Activated CD4-positive, alpha-beta T cell treated with anti-CD3 and anti-CD28 coated beads for 24 hours (primary cell): ENCODE measurements at places on chromosomes 1 and 21.

- no peak for DNase-seq
Observed at GRCh38 chr1:235851939-235852338, 14.8 kb downstream of the LYST start.

- DNase-seq: no peak
Observed at GRCh38 chr1:30727824-30728223, 4.4 kb upstream of the MATN1 start.

DNA sequence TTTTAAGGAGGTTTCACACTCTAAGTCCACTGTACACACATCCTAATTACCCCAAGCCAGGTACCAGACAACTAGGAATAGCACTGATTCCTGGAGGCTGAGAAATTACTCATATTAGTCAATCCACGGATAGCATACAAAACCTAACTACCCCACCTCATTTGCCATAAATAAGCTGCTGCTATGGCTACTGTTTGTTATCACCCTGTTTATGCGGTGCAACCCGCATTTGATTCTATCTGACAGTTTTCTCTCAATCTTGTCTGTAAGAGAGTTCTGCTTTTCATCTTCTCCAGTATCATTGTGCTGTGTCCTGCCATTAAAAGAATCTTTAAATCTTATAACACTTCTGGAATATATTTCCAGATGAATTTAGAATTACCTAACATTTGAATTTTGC is 1496.5 kb downstream of the PLA2G4A start:
- no peak for DNase-seq

GRCh38 chr1:7426780-7427604 is 344.1 kb upstream of the VAMP3 start:
- no peak for DNase-seq

GRCh38 chr1:184350573-184350972 is 36.3 kb upstream of the C1orf21 start:
- no peak for DNase-seq

GRCh38 chr1:206006946-206007345 is 3.8 kb upstream of the RAB7B start:
- DNase-seq: no peak

DNA sequence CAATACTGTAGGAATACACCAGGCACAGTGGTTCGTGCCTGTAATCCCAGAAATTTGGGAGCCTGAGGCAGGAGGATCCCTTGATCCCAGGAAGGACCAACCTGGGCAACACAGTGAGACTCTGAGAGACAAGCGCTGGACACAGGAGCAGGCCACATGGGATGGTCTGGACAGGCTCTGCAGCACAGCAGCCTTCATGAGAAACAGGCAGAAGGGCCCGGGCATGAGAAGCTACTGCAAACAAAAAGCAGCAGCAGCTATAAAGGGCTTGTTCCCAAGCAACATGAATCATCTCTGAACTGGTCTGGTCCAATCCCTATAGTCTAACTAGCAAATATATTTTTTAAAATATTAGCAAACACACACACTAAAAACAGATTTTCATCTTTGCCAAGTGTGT is 35.5 kb upstream of the SLAMF9 start:
- no peak for DNase-seq

- no peak for DNase-seq
Observed at GRCh38 chr1:94643819-94644218, 102.3 kb upstream of the F3 start.

- no peak for DNase-seq
Observed at GRCh38 chr1:204997591-204998355, 45.2 kb upstream of the CNTN2 start.

DNA sequence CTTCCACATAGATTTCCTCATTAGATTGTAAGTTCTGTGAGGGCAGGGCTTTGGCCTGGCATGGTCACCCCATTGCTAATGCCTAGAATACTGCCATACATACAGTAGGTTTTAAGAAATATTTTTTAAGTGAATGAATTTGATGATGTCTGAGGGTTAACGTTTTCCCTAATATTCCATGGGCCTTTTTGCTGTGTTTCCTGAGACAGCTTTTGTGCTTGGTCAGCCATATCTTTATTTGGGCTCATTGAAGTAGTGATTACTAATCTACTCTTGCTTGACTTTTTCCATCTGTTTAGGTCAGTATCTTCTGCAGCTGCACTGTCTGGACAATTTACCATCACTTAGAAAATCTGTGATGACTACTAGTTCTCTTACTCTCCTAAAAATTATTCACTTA is 3.5 kb downstream of the CDC42 start:
- no peak for DNase-seq

- DNase-seq: no peak
Observed at GRCh38 chr1:183670169-183670568, 17.1 kb upstream of the APOBEC4 start.

- DNase-seq: no peak
Observed at GRCh38 chr1:201513498-201514243, 6.7 kb upstream of the CSRP1 start.

DNA sequence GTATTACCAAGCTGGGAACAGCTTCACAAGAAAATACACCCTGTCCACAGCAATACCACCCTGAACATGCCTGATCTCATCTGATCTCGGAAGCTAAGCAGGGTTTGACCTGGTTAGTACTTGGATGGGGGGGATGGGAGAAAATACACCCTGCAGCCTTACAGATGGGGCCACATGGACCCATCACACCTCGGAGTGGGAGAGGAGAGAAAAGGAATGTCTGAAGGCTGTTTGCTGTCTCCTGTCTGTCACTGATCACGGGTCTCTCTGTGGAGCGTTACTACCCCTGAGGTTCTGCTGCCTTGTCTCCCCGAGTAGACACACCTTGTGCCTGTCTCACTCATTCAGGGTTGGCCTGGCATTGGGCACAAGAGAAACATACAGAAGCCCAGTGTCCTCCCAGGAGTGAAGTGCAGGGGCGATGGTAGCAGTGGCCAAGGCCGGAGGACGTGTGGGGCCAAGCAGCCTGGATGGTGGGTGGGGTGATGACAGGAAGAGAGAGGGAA is 48.0 kb downstream of the TEX35 start:
- no peak for DNase-seq

- DNase-seq: no peak
Observed at GRCh38 chr21:35336534-35336933, 287.4 kb upstream of the RUNX1 start.

GRCh38 chr1:182658055-182658454 is 26.3 kb downstream of the RGS8 start:
- no peak for DNase-seq

DNA sequence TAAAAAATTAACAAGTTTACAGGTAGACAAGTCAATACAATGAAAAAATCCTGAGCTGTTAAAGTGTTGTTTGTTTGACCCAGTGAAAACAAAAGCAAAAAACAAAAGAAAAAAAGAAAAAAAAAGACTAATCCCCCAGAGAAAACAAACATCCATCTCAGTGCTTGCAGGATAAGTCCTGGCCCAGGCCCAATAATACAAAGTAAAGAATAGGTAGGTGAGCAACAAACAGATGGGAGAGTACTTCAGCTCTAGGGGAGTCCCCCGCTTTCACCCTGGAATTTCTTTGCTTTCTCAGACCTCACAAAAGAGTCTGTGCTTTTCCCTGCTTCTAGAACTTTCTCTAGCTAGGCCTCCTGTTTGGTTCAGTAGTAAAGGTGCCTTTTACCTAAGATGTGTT is 70.3 kb downstream of the ABCA4 start:
- no peak for DNase-seq

- DNase-seq: no peak
Observed at GRCh38 chr1:111618081-111618480, 1.5 kb upstream of the RAP1A start.

DNA sequence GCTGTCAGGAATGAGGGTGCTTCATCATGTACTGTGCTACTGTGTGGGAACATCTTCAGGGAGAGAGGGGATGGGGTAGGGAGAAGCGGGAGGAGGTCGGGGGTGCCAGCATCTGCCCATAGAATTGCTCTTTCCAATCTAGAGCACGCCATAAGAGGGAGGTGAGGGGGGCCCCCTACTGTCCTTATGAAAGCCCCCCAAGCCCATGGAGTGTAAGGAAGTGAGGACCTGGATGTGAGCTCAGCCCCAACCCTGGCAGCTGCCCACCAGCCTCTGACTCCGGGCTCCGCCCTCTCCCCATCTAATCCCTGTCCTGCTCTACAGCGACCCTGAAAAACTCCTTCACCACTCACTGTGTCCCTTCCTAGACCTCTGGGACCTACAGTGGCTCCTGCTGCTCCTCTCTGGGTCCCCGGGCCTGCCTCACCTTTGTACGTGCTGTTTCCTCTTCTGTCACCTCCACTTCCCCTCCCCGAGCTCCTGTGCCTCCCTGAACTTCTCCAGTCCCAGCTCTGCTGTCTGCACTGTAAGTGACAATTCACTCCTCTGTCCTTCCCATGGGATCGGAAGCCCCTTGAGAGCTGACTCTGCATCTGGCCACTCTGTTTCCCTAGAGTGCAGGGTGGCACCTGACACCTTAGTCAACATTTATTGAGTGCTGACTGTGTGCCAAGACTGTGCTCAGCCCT is 269.4 kb downstream of the PTPRU start:
- no peak for DNase-seq

- DNase-seq: no peak
Observed at GRCh38 chr21:25283720-25284119, 323.6 kb downstream of the MRPL39 start.

DNA sequence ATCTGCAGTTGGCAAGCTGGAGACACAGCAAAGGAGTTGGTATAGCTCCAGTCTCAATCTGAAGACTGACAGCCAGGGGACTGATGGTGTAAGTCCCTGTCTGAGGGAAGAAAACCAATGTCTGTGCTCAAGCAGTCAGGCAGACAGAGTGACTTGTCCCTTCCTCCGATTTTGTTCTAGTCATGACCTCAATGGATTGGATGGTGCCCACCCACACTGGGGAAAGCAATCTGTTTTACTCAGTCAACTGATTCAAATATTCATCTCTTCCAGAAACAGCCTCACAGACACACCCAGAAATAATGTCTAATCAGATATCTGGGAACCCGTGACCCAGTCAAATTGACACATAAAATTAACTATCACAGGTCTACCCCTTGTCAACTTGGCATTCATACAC is 11.9 kb upstream of the MRPL39 start:
- no peak for DNase-seq

DNA sequence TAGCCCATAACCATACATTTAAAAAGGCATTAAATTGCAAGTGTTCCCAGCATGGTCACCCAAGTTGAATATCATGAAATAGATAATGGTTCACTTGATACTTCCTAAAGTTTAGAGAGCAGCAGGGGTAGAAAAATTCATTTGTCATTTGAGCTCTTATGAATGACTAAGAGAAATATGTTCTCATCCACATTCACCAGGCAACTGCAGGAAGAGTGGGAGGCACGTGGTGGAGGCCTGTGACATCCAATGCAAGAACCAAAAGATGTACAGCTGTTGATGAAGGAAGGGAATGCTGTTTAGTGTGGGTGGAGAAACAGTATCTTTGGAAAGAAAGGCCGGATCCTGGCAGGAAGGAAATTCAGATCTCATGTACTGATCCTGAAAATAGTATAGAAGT is 473.1 kb downstream of the ADGRL2 start:
- DNase-seq: no peak

DNA sequence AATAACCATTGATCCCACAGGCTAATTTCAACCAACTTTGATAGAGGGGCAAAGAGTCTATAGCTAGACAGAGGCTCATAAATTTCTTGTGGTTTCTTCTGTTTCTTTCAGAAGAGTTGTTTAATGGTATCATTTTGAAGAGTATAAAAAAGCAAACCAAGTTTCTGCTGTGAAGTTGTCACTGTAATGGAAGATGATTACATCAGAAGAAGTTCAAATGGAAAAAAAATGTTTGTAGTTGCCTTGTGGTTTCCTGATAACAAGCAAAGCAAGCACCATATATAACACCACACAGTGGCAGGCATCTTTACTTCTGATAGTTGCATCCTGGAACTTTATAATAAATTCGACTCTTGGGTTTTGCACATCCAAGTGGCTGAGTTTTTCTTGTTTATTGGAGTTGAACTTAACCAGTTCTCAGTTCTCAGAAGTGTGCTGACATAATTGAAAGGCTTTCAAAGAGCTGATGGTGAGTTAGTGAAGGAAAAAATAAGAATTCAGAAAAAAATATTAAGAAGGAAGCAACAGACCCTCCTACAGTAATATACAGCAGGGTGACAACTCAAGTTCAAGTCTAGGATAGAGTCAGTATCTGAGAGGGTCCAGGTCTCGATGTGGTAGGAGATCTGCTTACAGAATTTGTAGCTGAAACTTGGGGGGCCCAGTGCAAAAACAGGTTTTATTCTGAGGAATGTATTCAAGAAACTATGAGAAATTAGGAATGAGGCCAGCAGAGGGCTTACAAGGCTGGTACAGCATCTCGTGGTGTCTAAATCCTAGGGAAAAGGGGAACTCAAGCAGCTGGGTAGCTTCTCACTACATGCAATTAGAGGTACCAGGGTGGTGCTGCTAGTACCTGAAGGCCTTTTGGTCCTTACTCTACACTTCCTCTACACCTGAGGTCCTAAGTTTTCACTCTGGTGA is 123.5 kb downstream of the CRB1 start:
- no peak for DNase-seq

DNA sequence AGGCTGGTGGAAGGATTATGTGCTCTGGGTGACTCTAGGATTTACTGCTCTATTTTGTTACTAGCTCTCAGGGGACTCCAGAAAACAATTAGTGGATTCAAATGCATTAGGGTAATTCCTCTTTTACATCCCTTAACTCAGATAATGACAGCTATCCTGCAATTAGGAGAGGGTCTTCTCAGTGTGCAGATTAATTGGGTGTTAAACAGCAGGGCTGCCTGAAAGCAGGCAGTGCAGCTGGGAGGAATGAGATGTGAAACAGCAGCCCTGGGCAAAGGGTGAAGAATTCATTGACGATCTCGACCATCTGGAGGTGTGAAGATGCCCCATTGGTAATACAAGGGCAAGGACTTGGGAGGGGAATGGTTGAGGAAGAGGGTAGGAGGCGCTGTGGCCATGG is 66.1 kb downstream of the HTR6 start:
- no peak for DNase-seq

DNA sequence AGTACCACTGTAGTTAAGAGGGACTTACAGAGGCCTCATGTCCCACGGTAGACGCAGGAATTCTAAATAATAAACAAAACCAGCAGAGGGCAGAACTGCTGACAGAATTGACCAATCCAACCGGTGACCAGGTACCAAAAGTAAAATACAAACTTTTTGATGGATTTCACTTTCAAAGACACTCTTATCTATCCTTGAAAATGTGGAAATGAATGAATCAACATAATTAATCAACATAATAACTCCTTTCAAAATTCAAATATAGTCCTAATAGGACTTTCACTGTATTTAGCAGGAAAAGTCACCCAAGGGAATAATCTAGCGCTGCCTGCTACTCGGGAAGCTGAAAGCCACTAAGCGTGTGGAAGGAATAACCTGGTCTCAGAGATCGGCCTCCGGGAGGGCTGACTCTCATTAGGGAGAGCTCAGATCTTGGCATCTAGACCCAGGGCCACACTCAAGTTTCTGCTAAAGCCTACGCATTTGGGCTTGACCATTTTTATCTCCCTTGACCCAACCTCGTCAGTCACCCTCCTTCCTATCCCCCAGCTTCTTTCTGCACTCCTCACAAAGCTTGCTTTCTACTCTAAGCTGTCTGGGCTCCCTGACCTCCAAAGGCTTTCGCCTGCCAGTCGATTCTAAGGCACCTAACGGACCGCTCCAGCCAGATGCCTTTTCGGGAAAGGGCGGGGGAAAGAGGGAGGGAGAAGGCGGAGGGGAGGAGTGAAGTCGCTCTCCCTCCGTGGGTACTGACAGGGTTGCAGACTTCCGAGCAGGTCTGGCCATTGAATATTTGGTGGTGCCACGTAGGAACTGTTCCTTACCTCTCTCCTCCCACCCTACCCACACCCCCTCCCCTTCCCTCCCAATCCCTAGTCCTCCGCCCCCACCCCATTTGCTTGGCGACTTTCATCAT is 1.6 kb downstream of the COL11A1 start:
- DNase-seq: no peak
